Activated CD4-positive, alpha-beta T cell treated with anti-CD3 and anti-CD28 coated beads, Interleukin-2, amount 50 U/mL, for 1 hour (primary cell): ENCODE measurements at places on chromosomes 7 and 10.
A peak's percentile ranks its signal among the peaks of the same experiment; 100 is the strongest.

DNA sequence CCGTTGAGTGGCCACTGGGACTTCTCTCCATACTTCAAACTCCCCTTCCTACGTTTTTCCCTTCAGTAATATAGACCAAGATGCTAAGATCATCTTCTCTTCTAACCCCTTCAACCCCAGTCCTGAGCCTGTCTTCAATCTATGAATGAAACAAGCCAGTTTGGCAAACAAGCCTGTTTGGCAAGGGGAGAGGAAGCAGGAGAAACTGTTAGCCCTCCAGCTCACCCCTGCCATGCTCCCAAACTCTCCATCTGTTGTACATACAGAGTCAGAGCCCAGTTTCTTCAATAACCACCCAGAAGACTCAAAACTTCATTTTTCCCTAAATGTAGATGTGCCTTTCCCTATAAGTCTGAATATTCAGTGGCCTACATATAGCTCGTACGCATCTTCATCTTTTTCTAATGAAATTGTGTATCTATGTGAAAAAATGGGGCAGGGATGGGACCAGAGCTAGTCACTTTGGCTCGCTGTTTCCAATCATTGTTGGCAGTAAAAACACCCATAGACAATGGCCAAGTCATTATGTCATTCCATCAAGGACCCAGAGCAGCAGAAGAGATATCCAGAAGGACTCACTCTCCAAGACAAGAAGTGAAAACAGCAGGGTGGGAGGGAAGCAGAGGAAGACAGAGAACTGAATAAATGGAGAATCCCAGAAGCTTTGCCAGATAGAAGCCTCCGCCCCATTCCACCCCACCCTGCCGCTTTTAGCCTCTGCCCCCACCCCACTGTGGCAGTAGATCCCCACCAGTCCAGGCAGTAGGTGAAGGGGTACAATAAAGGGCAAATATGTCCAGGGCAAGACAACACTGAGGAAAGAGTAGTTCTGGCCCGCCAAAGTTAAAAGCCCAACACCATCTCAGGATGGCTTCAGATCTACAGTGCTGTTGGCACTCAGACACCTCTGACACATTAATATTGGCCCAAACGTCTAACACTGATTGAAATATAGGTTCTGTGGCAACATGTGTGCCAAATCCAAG, 87.3 kb downstream of the DOCK4 start:
- no peak for DNase-seq

- DNase-seq = no peak
Observed at GRCh38 chr7:47748041-47748440, 166.1 kb upstream of the TNS3 start.

- no peak for DNase-seq
Observed at GRCh38 chr7:15836651-15837050, 150.2 kb upstream of the MEOX2 start.

DNA sequence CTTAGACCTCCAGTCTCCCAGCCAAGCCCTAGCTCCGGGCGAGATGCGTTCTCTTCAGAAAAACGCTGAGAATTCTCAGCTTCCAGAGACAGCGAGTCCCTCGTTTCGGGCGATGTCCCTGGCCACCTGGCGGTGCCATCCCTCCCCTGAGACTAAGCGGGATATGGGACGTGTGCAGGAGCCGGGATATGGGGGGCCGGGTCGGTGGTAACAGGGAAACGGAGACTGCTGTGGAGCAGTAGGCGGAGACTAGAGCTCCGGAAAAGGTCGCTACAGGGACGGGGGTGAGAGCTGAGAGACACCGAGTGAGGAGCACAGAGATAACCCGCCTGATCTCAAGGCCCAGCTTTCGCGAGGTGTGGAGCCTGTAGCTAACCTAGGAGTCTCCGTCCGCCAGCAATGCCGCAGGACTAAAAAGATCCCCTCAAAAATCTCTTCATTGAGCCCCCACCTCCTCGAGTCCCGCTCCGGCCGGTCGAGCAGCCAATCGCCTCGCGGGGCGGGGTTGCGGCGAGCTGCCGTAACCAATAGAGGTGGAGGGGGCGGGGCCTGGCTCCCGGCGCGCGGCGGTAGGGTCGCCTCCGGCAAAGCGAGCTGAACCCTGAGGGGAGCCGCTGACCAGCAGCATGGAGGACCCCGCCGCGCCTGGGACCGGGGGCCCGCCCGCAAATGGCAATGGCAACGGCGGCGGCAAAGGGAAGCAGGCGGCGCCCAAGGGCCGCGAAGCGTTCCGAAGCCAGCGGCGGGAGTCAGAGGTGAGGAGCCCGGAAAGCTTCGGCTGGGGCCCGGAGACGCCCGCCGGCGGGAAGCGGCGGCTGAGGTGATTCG, at the start of gene STRIP2:
TSS of gene STRIP2 (plus strand) at position 586 of the 828 bp plus-strand sequence. CDS start at position 627, 41 bp downstream.
- DNase-seq = peak; percentile 89

DNA sequence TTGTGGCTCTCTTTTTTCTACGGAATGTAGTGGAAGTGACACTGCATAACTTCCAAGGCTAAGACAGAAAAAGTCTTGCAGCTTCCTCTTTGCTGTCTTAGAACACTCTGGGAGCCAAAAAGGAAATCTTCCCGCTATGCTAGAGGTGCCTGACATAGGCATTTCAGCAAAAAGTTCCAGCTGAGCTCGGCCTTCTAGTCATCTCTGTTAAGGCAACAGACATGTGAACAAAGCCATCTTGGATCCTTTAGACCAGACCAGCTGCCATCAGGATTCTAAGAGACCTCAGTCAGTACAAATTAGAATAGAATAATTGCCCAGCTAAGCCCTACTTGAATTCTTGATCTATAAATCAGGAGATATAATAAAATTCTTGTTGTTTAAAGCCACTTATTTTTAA, 16.3 kb upstream of the COL1A2 start:
- no peak for DNase-seq

DNA sequence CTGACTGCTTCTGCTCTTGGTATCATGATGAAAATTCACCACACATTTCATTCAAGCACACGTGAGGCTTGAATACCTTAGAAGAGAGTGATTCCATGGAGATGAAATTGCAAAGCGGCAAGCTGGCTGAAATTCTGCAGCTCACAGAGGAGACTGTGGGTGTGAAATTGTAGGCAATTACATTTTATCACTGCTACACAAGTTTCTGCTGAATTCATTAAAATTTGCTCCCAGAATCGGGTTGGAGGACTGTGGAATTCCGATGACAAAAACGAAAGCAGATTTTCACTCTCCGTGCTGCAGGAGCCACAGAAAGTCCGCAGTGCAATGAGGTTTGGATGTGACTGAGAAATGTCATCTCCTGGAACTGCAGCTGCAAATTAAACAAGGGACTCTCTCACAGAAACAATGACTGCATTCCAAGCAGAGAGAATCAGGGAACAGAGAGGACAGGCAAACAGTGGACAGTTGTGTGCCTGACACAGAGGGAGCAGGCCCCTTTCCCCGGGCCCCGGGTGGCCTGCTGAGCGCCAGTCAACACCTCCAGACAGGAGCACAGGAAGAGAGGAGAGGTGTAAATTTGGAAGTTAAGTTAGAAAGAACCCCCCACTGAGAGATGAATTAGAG, 109.1 kb downstream of the C10orf90 start:
- DNase-seq = no peak

GRCh38 chr10:45427262-45427969, 53.4 kb downstream of the ALOX5 start:
- no peak for DNase-seq

- no peak for DNase-seq
Observed at GRCh38 chr10:10813656-10814055, 204.0 kb upstream of the CELF2 start.

- no peak for DNase-seq
Observed at GRCh38 chr10:75000748-75001321, 110.6 kb upstream of the SAMD8 start.
